Psoas muscle (tissue), 8 donors: ENCODE measurements at places on chromosomes 11 and 22. TPM values are rescaled to one million over a fixed set of nuclear protein-coding genes. Genes with fewer than 3 reads are reported as not detected.

Gene RIMBP3B
- total RNA-seq = not detected

Gene SYT12
- 0.20 TPM for total RNA-seq

Gene ZP1
- total RNA-seq = 0.29 TPM

Gene LBHD1
- 1.8 TPM for total RNA-seq

Gene CHST1
- total RNA-seq = 10.9 TPM

Gene OTOG
- total RNA-seq = not detected
